ENCODE measurements at places on chromosomes 7 and 10.
A peak's percentile ranks its signal among the peaks of the same experiment; 100 is the strongest.

DNA sequence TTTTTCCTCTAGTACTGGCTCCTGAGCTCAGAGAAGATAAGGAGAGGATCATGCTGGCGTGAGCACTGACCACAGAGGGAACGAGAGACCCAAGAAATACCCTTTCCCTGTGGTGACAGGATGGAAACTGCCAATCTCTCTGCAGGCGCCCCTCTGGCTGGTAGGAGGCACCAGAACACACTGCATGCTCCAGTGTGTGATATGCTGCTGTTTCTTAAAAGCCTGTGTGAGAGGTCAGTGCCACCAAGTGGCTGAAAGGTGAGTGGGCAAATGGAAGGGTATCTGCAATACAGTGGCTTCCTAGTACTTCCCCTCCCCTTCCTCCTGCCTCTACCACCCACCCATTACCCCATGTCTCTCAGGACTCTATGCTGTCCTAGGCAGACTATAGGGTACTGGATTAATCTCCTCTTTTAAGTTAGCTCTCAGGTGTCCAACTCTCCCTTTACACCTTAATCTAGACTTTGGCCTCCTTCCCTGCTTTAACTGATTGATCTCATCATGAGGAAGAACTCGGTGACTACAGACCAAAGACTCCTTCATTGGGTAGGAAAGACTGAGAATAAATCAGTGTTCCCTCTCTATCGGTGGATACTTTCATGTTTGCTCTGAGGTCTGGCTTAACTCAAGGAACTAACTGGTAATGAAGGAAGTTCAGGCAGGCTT is 283.6 kb downstream of the ADRA2A start:
- DNase-seq = no peak

DNA sequence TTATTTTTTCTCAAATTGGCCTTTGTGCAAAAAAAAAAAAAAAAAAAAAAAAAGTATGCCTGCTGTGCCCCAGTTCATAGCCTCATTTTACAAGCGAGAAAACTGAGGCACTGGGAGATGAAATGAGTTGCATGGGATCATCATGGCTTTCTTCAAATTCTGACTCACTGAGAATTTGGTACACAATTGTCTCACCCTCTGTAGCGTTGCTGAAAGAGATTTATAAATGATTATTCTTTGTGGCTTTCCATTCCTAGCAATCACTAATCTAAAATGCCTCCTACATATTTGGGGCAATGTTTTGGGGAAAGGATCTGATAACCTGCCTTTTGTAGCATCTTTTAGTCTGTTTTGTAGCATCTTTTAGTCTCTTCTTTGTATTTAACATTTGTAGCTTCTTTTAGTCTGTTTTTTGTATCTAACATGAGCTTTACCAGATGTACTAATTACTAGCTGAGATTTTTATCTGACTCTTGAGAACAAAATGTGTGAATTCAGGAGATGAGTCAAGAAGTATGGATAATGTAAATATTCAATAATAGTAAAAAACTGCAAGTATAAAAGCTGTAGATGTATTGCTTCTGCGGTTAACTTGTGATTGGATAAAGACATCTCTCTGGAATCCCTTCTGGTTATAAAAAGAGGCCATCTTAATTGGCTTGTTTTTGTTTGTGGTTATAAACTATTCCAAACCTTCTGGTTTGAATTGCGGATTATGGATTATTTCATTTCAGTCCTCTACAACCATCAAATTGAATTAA is 161.4 kb downstream of the ARID5B start:
- no peak for DNase-seq

DNA sequence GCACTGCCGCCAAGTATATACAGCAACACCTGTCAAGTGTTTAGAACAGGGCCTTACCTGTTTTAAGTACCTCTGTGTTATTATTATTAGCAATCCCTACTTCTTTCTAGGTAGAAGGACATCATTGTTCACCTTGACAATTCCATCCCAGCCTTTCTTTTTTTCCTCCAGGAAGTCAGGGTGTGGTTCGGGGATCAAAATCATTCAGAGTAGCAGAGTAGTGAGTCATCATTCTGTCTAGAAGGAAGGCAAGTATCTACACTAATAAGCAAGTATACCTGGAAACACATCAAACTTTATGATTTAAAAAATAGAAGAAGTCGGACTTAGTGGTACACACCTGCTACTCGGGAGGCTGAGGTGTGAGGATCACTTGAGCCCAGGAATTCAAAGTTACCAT is 25.5 kb upstream of the CAPZA2 start:
- no peak for DNase-seq

DNA sequence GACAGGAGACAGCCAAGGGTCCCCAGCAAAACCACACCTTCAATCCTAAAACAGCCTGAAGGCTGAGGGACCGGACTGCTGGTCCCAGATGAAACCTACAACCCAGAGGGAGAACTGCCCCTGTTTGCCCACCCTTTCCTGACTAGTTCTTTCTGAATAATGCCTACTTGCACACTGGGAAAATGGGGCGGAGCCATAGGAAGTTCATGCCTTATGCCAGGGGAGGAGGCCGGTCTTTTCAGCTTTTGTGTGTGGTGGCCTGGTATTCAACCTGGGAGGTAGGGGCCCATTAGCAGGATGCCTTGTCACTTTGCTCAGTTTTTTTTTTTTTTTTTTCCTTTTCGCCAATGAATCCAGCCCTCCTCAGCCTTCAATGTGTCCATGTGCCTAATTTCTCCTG is 20.7 kb downstream of the TOMM7 start:
- DNase-seq = no peak

- no peak for DNase-seq
Observed at GRCh38 chr10:103874730-103875129, 19.4 kb upstream of the SH3PXD2A start.

- no peak for DNase-seq
Observed at GRCh38 chr10:94997741-94998174, 59.3 kb downstream of the CYP2C9 start.

GRCh38 chr10:87656431-87657072 is 3.1 kb upstream of the PAPSS2 start:
- DNase-seq = no peak

GRCh38 chr10:47367646-47368045 is 16.4 kb downstream of the ZNF488 start:
- DNase-seq = no peak

GRCh38 chr10:63374991-63375390 is 90.8 kb downstream of the JMJD1C start:
- DNase-seq = no peak

DNA sequence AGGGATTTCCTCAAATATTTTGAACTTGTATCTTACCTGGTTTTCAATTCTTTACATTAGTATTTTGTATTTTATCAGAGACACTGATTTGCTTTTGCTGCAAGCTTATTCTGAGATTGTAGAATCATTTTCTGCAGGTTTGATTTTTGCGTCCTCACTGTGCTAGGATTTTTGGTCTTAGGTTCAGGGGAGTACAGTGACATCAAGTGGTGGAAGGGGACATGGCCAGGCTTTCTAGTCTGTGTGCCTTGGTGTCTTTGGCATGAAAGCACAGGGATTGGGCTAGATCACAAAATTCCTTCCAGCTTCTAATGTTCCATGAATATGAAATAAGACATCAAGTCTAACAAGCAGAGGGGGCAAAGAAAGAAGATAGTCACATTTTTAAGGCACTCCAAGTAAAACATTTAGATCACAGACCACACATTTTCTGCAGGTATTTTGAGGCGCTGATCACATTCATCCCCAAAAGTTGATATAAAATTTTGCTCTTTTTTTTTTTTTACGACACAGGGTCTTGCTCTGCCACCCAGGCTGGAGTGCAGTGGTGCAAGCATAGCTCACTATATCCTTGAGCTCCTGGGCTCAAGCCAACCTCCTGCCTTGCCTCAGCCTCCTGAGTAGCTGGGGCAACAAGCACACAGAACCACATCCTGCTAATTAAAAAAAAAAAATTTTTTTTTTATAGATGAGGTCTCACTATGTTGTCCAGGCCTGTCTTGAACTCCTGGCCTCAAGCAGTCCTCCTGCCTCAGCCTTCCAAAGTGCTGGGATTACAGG is 124.4 kb downstream of the PON1 start:
- DNase-seq = peak; percentile 29

DNA sequence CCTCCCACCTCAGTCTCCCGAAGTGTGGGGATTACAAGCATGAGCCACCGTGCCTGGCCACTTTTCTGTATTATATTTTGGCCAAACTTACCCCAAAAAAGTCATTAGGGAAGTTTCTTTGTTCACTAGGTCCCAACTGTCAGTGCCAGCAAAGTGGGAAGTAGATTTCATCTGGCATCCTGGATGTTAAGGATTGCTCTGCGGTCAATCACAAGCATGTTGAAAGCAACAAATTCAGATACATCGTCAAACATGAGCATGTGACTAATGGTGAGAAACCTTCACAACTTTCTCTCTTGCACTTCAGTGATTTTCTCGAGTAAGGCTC is 14.3 kb upstream of the LRRC17 start:
- DNase-seq = no peak

GRCh38 chr10:62046522-62047227 is 145.2 kb downstream of the ARID5B start:
- no peak for DNase-seq

DNA sequence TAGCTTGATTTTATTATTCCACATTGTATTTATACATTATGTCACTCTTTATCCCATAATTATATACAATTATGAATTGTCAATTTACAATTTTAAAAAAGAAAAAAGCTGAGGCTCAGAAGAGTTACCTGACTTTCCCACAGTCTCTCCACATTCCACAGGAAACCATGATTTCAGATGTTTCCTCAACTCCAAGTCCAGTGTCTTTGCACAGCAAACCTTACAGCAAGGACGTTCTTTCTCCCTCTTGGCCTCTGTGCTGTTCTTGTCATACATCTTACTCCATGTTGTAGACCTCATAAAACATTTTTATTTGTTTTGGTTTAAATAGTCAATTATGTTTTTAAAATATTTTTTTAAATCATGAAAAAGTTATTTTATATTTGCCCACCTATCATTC is 34.9 kb upstream of the GRB10 start:
- DNase-seq = no peak

- DNase-seq = no peak
Observed at GRCh38 chr7:144656965-144657517, 178.8 kb downstream of the TPK1 start.

DNA sequence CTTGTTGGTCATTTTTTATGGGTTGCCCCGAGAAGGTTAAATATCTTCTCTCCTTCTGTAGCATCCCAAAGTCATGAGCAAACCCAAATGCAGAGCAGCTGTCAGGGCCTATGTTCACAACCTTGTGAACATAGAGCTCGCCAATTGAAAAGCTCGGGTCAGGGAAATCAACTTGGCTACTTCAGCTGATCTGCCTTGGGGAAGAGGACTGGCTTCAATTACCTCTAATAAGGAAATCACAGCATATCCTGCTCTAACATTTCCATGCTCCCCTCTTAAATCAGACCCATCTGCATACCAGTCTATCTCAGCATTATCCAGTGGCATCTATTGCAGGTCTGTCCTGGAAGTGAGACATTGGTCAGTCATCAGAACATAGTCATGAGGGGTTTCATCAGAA is 105.6 kb downstream of the ANKRD26 start:
- no peak for DNase-seq

GRCh38 chr10:124701435-124701834 is 42.7 kb downstream of the FAM53B start:
- no peak for DNase-seq

DNA sequence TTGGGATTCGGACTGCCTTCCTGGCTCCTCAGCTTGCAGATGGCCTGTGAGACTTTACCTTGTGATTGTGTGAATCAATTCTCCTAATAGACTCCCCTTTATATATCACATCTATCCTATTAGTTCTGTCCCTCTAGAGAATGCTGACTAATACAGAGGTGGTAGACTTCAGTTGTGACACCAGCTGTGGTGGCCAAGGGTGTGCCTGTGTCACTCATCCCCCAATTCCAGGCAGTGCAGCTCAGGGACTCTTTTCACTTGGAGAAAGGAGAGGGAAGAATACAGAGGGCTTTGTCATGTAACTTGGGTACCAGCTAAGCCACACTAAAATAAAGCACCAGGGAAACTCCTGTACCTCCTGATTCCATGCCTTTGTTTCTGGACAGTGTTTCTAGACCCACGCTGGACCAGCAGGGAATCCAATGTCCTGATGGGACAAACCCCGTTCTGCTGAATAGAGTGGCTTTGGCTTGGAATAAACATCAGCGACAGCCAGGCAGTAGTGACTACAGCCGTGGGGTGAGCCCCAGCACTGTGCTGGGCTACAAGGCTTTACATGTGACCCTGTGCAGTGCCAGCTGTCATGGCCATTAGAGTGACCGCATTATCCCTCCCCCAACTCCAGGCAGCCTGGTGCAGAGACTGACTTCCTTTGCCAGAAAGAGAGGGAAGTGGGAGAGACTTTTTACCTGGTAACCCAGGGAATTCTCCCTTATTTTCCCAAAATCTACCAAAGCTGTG is 233.6 kb downstream of the ANK3 start:
- DNase-seq = no peak

DNA sequence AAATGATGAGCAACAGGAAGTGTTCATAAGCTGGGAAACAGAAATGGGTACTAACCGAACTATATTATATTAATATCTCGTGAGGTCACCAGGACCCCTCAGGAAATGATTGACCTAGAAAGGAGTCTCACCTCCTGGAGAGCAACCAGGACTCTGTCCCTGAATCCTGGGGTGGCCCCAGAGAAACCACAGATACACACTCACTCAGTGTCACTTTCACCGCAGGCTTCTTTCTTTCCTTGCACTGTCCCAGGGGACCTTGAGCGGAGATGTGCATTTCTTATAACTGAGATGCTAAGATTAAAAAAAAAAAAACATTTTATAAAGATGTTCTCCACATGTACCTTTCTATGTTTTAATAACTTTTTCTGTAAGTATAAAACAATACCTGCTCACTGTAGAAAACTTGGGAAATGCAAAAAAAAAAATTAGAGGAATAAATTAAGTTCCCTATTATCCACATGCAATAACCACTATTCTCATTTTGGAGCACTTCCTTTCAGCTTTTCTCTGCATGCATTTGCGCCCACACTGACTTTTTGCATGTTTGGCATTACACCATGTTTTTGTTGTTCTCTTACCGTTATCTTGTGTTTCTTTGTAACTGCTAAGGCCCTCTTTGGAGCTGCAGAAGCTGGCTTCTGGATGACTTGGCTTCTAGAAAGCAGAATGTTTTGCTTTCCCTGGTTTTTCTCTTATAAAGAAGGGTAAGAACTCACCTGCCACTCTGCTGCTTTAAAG is 15.0 kb downstream of the NOD1 start:
- DNase-seq = no peak

GRCh38 chr10:69492746-69493462 is 41.6 kb downstream of the TSPAN15 start:
- no peak for DNase-seq

GRCh38 chr7:88888684-88889083 is 93.1 kb upstream of the TEX47 start:
- DNase-seq = no peak
